Activated CD8-positive, alpha-beta memory T cell treated with anti-CD3 and anti-CD28 coated beads for 24 hours (primary cell): ENCODE measurements at places on chromosomes 2 and 18.

- no peak for DNase-seq
Observed at GRCh38 chr2:172978063-172978383, 97.6 kb upstream of the MAP3K20 start.

DNA sequence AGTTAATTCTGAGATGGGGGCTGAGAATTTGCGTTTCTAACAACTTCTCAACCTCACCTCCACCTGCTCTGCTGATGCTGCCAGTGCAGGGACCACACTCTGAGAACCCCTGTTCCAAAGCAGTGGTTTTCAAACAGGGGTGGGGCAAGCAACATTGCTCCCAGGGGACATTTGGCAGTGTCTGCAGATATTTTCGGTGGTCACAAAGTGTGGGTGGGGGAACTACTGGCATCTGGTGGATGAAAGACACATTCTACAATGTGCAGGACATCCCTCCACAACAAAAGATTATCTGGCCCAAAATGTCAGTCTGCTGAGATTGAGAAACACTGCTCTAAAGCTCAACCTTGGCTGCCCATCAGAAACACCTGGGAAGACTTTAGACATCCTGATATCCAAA is 188.7 kb upstream of the SATB2 start:
- DNase-seq: no peak

- no peak for DNase-seq
Observed at GRCh38 chr18:49276680-49277079, 183.8 kb downstream of the DYM start.

DNA sequence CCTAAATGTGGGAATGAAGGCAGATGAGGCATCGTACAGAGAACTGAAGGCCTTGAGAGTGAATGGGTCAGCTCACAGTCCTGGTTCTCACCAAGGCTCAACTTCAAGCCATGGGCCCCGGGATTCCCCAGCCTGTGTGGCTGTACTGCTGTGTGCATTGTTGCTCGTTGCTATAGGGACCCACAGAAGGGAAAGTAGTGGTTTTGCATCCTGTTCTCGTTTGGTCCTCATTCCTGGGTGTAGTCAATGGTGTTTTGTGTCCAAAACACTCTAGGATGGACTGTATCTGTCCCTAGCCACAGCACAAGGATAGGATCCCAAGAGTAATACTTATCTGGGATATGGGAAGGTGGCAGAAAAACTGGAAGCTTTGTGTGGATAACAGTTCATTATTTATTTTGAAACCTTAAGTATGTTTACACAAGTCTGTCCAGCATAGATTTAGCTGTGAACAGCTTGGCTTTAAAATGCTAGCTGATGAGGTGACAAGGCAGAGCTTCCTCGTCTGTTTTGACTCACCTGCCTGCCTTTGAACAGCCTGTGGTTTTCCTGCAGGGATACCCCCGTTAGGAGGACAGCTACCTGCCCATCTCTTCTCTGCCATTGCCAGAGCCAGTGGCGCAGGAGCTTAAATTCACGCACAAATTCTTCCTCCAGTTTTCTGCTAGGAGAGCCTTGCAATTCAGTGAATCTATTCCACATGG is 85.0 kb downstream of the WDSUB1 start:
- no peak for DNase-seq

DNA sequence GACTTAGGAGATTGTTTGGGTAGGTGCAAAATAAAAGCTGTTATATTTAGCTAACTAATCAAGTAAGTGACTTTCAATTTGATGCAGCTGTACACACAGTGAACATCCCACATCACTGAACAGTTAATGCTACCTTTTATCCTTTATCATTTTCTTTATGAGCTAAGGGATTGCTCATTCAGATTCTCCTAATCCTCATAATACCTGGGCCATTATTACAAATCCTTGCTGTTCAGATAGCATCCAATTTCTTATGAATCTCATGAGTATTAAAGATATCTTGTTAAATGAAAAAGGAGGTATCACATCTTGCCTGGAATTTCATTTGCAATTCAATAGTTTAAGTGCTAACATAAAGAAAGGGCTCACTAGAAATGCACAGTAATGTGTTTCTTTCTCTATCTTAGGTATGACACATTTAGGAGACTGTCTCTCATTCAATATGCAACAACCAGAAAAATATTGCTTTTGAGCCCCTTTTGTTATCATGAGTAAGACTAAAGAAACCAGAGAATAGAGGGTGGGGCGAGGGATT is 918.5 kb downstream of the CBLN2 start:
- DNase-seq: no peak

DNA sequence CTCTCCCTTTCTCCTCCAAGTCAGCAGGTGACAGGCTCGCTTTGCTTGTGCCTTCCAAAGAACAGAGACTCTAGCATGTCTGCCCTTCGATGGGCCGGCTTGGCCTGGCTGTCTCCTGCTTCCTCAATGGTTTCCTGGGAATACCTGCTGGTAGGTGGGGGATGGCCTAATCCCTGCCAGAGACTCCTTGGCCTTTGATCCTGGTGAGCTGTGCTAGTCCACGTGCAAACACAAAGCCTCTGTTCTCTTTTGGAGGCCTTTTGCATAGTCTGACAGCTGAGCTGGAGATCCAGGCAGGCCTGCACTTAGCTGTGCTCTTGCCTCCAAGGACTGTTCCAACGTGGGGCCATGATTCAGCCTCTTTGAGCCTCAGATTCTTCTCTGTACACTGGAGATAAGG is 67.6 kb downstream of the ARL4C start:
- no peak for DNase-seq

GRCh38 chr2:204669382-204669781 is 124.1 kb downstream of the PARD3B start:
- no peak for DNase-seq

DNA sequence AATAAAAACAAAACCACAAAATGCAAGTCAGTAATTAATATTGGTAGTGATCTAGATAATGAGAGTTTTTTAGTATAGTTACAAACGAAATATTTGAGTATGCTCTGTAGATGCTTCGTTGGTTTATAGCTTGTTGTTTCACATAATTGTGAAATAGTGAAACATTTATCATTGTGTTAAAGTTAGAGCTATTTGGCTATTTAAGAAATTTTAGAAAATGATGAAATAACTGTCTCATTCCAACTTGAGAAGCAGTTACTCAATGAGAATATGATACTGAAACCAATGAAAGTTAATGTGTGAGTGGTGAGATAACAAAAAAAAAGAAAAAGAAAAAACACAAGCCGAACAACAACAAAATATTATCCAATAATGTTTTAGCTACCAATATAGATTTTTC is 475.6 kb upstream of the ZEB2 start:
- DNase-seq: no peak

- no peak for DNase-seq
Observed at GRCh38 chr18:66533693-66534092, 70.2 kb downstream of the CDH19 start.

DNA sequence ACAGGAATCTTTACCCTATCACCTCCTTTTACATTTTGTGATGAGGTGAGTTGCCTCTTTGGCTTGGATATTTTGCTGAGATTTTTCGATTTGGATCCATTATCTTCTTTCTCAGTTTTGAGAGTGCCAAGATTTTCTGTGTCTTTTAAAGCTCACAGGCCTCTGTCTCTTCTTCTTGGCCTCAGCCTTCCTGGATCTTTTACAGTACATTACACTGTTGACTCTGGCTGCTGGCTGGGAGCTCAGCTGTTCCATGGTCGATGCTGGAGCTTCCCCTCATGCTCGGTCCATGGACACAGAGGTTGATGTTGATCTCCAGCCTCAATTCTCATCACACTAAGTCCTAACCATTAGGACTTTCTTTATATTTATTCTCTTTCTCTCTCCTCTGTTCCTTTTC is 332.8 kb upstream of the UBE2E3 start:
- DNase-seq: no peak

DNA sequence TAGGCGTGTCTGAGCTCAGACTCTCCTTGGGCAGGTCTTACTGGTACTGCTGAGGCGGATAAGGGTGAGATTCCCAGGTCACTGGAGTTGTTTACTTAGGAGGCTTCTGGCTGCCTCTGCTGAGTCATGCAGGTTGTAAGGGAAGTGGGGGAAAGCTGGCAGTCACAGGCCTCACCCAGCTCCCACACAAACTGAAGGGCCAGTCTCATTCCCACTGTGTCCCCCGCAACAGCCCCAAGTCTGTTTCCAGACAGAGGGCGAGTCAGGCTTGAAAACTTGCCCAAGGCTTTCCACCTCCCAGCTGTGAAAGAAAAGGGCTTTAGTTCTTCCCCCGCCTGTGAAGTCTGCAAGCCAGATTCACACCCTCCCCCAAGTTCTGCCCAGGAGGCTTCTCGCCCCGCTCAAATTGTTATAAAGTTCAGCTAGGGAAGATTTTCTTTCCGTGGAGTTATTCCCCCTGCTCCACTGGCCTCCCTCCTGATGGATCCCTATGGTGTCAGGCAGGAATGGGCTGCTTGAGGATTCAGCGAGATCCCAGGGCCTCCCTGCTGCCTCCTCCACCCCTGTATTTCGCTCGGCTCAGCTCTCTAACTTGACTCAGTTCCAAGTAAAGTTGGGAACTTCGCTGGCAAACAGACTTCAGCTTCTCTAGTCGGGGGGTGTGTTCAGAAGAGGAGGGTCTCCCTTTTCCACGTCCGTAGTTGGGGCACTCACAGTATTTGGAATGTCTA is 248.6 kb downstream of the NR4A2 start:
- no peak for DNase-seq
